ENCODE measurements at places on chromosomes 16 and 17.
A peak's percentile ranks its signal among the peaks of the same experiment; 100 is the strongest.

- DNase-seq, result peak; percentile 71
Measured at GRCh38 chr16:46908540-46909372, 24.6 kb downstream of the GPT2 start.

GRCh38 chr17:59329176-59330052 is 2.0 kb upstream of the YPEL2 start:
- DNase-seq, result peak; percentile 77

DNA sequence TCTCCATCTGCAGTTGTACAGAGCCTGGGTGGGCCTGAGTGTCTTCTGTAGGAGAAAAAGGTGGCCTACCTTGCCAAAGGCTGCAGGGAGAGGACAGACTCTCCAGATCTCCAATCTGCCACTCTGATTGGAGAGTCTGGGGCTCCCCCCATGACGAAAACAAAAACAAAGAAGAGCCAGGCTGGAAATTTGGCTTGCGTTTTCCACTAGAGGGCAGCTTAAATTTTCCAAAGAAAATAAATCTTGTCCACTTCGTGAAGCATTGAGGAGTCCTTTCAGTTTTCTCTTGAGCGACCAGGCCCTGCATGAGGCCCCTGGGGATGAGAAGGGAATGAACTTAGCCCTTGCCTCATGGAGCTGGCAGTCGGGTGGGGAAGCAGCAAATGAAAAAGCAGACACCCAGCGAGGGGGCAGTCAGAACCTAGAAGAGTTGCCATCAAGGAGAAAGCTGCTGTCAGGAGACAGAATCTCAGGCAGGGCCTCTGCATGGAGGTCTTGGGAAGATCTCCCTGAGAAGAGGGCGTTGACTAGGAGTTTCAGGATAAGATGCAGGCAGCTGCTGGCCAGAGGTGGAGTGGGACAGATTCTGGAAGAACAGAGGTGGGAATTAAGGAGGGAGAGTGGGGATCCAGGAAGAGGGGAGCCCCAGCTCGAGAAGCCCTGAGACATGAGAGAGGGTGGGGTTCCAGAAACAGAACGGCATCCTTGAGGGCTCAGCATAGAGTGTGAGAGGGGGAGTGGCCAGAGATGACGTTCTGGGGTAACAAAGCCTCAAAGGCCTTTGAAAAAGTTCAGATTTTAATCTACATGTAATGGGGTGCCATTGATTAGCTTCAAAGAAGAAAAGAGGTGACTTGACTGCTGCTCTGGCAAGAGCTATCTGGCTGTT is 8.4 kb upstream of the SHCBP1 start:
- peak; percentile 83 for DNase-seq

DNA sequence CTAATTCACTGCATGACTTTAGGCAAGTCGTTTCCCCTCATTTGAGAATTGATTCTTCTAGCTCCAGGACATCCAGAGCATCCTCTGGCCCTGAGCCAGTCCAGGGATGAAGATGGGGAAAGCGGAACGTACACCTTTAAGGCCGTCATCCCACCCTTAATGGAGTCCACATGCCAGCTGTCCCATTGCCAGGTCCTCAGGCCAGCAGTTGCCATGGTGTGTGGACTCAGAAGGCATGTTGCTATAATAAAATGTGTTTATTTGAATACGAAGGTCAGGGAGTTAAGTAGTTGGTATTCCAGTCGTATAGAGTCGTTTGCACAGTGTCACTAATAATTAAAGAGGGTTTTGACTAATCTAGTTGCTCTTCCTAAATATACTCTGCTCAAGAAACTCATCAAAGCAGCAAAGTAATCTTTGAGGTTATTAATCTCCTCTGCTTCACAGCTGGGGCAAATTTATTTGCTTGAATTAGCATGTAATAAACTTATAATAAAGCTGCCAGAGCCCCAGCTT is 30.4 kb downstream of the CCDC182 start:
- DNase-seq, result no peak

GRCh38 chr17:31579265-31579664 is 187.8 kb downstream of the RAB11FIP4 start:
- no peak for DNase-seq

GRCh38 chr16:80938879-80939260 is 67.8 kb downstream of the CMC2 start:
- DNase-seq, result no peak

- no peak for DNase-seq
Measured at GRCh38 chr16:51825779-51826178, 674.7 kb upstream of the SALL1 start.

DNA sequence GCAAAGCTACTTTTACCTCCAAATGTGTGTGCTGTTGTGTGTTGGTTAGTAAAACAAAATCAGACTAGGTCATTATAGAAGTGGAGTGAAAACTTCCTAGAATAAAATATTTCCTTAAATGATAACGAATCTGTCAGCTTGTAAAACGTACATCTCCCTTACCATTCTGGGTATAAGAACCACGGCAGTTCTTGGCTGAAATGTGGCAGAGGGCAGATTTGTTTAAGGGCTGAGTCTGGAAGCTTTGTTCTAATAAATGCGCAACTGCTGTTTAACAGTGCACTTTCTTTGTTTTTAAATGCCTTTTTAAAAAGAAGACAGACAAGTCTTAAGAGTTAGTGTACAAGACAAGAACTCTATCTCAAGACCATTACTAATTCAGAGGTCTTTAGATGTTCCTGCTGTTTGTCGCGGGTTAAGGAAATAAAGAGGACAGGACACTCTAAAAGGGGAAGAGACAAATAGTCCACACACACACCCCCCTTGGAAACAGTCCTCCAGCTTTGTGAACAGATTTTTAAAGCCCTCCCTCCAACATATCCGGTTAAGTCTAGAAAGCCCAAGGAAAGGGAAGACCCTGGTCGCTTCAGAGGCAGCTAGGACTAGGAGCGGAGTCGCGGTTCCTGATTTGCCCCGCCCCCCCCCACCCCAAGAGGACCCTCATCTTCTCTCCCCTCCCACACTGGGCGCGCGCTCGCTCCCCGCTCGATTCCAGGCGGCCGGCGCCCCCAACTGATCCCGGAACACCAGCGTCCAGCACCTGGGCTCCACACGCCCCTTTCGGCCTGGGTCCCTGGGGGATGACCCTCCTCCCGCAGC is 658 bp downstream of the SYNRG start:
- peak; percentile 37 for DNase-seq

- DNase-seq, result no peak
Measured at GRCh38 chr16:6913566-6913965, 419.1 kb upstream of the RBFOX1 start.

DNA sequence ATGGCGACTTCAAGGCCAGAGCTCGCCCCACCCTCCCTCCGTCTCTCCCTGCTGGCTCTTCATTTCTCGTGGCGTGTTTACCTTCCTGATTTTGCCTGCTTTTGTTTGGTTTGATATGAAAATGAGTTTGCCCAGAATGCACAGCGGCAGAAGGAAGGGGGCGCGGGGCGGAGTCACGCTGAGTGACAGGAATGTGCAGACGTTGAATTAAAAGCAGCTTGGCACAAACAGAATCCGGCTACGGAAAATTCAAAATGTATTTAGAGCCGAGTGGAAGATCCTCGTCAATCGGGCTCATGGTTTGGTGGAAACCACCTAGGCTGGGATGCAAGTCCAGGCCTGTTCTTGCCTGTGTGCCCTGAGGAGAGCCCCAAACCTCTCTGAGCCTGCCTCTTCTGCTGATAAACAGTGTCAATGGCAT is 102.7 kb downstream of the SDK2 start:
- no peak for DNase-seq

GRCh38 chr16:78608305-78608776 is 508.9 kb downstream of the WWOX start:
- no peak for DNase-seq

DNA sequence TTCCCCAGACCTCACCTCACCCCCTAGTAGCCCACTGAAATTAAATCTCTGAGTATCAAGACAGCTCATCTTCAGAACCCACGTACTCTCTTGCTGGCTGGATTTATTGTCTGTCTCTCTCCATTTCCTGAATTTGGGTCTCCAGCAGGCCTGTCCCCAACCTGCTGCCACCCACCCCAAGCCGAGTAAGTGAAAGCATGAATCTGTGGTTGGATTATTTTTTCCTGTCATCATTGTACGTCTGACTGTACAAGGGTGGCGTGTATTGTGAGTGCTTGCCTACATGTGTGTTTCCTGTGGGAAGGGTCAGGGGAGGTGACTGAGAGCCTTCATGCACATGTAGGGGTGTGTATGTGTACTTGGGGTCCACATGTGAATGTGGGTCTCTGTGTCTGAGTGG is 5.4 kb downstream of the TNP2 start:
- DNase-seq, result no peak

DNA sequence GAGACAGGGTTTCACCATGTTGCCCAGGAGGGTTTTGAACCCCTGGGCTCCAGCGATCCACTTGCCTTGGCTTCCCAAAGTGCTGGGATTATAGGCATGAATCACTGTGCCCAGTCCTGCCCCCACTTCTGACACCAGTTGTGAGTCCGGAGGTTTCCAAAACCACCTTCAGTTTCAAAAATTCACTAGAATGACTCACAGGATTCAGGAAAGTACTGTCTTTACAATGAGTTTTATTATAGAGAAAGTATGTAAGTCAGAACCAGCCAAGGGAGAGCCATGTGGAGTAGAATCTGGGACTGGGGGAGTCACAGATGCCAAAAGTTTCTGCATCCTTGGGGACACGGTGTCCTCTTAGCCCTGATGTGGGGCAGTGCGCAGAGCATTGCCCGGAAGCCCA is 55.1 kb downstream of the PLD6 start:
- DNase-seq, result peak; percentile 61

- DNase-seq, result peak; percentile 1
Measured at GRCh38 chr17:77721846-77722160, 236.7 kb upstream of the TNRC6C start.

GRCh38 chr17:20706751-20707373 is 127.3 kb downstream of the CDRT15L2 start:
- DNase-seq, result peak; percentile 2

DNA sequence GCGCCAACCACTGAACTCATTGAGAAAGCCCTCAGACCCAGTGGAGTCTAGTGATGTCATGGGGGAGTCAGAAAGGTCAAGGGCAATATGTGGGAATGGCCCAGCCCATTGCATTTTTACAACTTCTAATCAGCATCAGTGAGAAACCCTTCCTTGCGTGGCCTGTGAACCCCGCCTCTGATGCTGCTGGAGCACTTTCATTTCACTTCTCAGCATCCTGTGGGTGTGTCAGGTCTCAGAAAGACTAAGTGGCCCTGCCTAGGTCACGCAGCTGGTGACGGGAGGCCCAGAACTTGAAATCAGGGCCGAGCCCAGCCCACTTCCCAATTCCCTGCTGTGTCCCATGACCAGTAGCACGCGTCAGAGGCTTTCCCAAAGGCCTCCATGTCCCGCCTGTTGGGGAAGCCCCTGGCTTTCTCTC is 6.1 kb downstream of the DNAI2 start:
- no peak for DNase-seq

DNA sequence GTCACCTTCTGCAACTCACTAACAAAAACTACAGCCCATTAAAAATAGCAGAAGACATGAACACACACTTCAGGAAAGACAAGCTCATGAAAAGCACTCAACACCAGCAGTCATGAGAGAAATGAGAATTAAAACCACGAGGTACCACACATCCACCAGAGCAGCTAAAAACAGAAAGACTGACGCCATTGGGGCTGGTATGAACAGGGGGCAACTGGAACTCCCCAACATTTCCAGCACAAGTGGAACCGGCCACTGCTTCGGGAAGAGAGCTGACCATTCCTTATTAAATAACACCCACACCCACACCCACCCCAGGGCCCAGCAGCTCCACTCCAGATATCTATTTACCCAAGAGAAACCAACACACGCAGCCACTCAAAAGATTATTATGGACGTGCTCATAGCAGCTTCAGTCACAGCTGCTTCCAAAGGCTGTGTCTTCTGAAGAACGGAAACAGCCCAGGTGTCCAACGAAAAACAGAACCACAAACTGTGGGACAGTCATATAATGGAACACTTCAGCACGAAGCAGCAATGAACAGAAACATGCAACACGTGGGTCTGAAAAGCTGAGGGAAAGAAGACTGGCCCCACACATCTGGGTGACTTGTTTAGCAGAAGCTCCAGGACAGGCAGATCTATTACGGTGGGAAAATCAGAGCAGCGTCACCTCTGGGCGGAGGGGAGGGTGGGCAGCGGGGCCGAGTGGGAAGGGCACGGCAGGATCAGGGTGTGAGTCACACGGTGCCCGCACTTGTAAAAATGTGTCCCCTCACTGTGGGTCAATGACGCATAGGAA is 41.1 kb downstream of the KLHDC4 start:
- no peak for DNase-seq

DNA sequence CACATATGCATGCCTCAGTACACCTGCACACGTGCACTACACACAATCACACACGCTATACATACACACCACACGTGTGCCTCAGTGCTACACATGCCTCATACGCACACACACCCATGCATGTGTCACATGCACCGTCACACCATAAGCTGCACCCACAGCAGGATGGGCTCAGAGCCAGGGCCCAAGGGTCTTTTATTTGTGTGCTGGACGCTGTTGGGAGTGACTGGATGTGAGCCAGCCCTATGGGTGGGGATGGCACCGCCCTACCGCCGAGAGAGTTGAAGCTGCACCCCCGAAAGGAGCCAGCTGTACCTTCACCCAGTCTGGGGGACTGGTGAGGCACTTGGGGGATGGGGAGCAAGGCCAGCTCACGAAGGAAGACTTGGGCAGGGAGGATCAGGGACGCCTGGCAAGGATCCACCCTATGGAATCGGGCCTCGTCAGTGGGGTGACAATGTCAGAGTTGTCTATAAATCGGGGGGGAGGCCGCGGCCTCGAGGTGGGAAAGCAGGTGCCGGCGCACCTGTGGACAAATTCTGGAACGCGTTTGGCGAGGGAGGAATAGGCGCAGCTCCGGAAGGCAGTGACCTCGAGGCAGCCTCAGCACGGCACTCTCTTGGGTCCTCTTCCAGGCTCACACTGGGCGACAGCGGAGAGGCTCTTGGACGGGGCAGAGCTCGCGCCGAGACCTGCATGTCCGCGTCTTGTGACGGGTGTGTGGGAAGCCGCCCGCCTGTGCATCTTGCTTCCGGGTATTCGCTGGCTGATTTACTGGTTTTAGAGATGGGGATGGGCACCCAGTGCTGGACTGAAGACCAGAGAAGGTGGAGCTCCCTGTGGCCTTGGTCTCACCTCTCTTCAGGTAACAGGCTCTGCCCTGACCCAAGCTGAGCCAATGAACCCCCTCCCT is 7.3 kb downstream of the RGS11 start:
- no peak for DNase-seq

- peak; percentile 79 for DNase-seq
Measured at GRCh38 chr17:43723697-43724359, 34.8 kb downstream of the SOST start.

GRCh38 chr17:34885076-34885475 is 76.2 kb downstream of the CCT6B start:
- DNase-seq, result no peak

Data from AG08396 (cell line).